Hypothalamus (tissue), 51 donors: ENCODE measurements at places on chromosomes 12 and 14.

- no peak for DNase-seq
Observed at GRCh38 chr12:41049033-41049432, 139.1 kb upstream of the PDZRN4 start.

GRCh38 chr14:78848234-78848820 lies 678.2 kb downstream of the NRXN3 start:
- no peak for DNase-seq

- DNase-seq, result no peak
Observed at GRCh38 chr12:99287136-99287535, 360.4 kb upstream of the GARIN6 start.

DNA sequence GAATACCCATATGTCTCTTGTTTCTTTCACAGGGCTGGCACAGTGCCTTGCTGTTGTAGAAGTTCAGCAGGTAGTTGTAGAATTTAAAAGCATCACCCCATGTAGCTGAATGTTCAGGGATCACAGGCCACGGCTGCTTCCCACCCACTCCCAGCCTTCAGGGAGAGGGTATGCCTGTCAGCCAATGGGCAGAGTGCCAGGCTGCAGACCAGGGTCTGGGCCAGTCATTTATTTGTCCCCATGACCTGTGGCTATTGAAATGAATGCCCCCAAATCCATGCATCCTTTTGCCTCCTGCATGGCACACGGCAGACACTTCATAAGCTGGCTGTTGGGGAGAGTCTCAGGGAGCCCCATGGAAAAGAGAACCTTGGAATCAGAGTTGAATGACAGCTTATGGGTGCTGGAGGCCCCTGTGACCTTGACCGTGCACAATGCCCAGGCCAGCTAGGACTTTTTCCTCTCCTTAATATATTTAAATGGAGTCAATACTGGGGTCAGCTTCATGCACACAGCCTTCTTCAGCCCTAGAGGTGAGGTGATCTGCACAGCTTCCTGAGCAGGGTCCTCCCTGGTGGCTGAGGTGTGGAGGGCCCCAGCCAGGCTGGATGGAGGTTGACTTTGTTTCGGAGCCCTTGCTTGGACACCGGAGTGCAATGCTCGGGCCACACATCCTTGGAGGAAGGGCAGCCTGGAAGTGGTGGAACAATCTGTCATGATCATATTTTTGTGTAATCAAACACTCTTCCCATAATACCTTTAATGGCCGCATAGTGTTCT lies 45.3 kb downstream of the PRMT8 start:
- DNase-seq, result no peak

DNA sequence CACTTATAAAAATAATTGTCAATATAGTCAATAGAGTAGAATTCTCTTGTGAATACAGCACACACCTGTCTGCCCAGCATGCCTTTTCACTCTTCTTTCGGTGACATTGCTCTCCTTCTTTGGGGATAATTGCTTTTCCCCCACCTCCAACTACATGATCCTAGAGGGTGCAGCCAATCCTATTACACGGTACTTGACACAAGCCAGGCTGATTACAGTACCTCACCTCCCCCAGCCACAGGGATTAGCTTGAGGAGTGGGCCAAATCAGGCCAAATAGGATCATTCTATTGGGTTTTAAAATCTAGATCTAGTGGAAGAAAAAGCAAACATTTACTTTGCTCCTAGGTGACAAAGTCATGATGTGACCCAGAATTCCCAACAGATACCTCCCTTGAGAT lies 16.8 kb upstream of the NFYB start:
- DNase-seq, result no peak

DNA sequence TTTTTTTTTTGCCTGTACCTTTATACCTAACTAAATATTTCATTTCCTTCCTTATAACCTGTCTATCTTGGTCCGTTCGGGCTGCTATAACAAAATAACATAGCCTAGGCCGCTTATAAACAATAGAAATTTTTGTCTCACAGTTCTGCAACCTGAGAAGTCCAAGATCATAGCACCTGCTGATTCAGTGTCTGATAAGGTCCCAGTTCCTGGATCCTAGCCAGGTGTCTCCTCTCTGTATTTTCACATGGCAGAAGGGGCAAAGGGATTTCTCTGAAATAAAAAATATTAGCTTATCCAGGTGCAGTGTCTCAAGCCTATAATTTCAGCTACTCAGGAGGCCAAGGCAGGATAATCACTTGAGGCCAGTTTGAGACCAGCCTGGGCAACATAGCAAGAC lies 1046.6 kb upstream of the USP15 start:
- no peak for DNase-seq

GRCh38 chr14:75144944-75145343 lies 18.1 kb upstream of the NEK9 start:
- no peak for DNase-seq

- no peak for DNase-seq
Observed at GRCh38 chr14:76329154-76329928, 46.6 kb upstream of the ESRRB start.

DNA sequence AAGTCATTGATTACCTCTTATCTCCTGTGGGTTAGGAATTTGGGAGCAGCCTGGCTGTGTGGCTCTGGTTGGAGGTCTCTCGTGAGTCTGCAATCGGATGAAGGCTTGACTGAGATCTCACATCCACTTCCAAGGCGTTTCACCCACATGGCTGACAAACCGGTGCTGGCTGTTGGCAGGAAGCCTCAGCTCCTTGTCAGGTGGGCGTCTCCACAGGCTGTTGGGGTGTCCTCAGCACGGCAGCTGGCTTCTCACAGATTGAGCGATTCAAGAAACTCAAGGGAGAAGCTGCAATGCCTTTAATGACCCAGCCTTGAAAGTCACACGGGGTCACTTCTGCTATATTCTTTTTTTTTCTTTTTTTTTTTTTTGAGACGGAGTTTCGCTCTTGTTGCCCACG lies 28.6 kb upstream of the CORO1C start:
- DNase-seq, result no peak

- DNase-seq, result no peak
Observed at GRCh38 chr14:25079311-25079710, 29.4 kb upstream of the STXBP6 start.

DNA sequence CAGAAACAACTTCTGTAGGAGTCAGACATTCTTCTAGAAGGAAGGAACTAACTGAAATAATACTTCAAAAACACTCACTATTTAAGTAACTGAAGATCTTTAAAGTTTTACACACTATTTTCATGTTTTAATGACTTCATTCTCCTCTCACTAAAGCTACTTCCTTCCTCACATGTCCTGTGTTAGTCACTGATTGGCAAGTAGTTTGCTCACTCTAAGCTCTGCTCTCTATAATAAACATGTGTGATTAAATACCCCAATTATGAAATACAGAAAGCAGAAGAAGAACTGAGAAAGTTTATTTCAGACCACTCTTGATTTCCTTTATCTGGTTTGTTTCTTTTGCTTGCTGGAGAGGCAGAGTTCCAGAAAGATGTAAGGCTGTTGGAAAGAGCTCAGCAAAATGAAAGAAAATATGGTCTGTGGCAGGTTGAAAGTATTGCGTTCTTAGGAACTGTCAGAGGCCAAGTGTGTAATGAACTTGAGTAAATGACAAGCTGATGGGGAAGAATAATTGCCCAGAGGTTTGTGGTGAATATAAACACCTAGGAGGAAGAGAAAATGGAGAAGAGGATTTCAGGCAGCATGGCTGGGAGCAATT lies 522.0 kb upstream of the SEL1L start:
- no peak for DNase-seq

DNA sequence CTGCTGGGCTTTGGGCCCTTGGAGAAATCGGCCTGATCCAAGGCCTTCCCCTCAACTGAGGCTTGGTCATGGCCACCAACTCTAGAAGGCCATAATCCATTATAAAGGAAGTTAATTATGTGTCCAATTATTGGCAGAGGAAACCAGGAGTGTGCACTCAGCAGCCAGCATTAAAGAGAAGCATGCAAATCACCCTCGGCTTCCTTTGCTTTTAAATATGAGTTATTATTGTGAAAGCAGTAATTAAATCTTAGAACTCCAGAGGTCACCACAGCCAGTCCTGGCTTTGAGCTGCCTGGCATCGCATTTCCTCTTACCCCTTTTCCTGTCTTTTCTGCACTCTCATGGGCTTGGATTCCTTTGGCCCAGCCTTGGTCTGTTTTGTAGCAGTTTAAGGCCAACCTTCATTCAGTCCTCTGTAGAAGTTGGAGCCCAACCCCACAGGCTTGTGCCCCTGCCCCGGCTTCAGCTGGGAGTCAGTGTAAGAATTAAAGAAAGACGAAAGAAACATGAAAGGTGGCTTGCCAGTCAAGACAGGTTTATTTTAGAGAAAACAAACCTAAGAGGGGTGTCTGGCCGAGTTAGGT lies 14.7 kb upstream of the KRT86 start:
- no peak for DNase-seq

DNA sequence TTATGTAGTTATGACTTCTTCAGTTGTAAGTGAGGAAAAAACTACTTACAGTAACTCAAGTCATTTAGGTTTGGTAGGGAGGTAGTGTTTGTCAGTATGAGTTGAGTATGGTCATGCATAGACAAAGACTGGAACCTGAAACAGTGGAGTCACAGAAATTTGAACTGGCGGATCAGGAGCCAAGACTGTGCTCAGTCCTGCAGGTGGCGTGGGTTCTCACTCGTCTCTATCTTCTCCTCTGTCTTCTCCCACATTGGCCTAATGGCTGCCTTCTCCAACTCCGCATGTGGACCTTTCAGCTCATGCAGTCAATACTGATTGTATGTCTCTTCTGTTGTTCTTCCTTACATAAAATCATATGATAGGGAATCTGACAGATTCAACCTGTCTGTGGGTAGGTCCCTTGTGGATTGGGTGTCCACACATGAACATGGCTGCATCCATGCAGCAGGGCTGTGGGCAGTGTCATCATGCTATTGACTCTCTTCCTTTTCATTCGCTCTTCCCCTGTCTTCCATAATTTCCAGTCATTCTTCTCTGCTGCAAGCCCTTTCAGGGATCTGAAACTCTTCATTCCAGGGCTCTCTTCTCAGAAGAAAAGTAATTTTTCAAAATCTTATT lies 78.8 kb upstream of the NEDD1 start:
- no peak for DNase-seq

GRCh38 chr12:14975457-14975856 lies 2.6 kb downstream of the PDE6H start:
- DNase-seq, result no peak

DNA sequence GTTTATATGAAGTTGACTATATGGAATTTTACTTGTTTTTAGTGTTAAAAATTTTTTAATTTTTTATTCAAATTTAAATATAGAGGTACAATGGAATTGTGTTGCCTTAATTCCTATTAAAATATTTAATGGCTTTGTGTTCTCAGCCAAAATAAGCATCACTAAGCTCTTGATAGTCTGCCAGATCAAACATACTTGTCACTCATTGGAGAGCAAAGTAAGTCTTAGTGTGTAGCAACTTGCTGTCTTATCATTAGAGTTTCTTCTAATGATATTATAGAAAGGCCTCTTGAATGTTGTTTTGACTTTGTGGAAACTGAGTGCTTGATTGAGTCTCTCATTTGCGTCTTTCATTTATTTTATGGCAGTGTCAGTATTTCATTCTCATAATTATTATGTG lies 10.7 kb downstream of the SFSWAP start:
- no peak for DNase-seq

- no peak for DNase-seq
Observed at GRCh38 chr12:12582193-12582881, 19.7 kb upstream of the DUSP16 start.

- DNase-seq, result no peak
Observed at GRCh38 chr12:81263072-81263471, 185.2 kb downstream of the ACSS3 start.

DNA sequence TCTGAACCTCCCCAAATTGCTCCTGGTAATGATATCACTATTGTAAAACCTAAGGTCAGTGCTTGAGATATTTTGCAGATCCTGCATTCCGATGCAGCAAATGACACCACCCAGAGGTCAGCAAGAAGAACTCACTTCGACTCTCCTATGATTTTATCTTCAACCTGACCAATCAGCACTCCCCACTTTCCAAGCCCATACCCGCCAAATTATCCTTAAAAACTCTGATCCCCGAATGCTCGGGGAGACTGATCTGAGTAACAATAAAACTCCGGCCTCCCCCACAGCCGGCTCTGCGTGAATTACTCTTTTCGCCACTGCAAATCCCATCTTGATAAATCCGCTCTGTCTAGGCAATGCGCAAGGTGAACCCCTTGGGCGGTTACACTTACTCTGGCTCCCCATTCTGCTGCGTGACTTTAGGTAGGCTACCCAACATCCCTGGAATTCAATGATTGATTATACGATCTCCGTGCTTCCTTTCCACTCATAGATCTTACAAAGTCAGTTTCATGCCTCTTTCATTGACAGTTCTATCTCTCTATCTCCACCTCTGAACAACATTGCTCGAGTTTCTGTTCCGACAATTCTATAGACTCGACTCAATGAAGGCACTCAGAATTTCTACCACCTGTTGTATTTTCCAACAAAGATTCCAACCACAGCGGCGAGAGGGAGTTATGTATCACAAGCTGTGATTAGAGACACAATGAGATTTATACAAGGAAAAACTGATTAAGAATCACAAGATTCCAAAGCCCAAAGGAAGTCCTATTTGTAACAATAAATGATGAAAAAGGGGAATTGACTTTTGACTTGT lies 939 bp downstream of the NPC2 start:
- no peak for DNase-seq
